Muscle of back (tissue), 13 donors: ENCODE measurements at places on chromosomes 4 and X. TPM values are rescaled to one million over a fixed set of nuclear protein-coding genes. Genes with fewer than 3 reads are reported as not detected.

DNA sequence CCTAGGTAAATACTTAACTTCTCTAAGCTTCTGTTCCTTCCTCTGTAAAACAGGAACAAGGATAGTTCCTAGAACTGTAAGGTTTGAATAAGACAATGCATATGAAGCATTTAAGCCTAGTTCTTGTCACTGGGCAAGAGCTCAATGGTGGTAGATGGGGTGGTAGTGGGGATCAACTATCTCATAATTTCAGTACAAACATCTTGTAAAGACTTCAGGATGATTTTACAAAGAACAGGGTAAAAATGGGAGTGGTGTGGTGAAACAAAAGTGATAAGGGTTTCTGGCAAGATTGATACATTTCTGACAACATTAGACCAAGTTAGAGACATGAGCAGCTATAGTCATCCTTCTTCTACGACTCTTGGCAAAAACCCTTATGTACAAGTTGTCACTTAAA, 137.8 kb downstream of the SCFD2 start:
- no peak for DNase-seq

DNA sequence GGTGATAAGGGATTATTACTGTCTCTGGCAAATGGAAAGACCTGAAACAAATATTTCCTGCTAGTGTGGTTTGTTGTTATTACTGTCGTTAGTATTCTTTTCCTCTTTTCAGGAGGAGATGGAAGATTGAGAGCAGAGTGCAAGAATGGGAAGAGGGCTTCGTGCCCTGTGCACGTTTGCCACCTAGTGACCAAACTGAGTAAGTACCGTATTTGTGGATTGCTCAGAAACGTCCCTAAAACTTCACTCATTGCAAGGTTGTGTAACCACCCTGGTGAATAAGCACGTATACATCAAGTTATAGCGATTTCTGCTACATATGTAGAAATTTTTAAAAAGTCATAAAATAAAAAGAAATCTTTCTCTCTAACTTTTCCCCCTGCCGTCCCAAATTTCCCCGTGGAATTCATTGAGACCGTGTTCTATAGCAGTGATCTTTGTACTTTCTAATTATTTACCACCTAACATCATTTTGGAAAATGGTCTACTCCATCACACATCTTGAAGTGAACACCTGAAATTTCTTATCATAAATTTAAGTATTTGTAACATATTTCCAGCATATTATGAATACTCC, 24.3 kb downstream of the LINC00632 start:
- DNase-seq = peak; percentile 57

- peak; percentile 4 for DNase-seq
Measured at GRCh38 chr4:29805245-29805644, 914.9 kb upstream of the PCDH7 start.

GRCh38 chr4:145781351-145781750, 101.4 kb downstream of the C4orf51 start:
- no peak for DNase-seq

DNA sequence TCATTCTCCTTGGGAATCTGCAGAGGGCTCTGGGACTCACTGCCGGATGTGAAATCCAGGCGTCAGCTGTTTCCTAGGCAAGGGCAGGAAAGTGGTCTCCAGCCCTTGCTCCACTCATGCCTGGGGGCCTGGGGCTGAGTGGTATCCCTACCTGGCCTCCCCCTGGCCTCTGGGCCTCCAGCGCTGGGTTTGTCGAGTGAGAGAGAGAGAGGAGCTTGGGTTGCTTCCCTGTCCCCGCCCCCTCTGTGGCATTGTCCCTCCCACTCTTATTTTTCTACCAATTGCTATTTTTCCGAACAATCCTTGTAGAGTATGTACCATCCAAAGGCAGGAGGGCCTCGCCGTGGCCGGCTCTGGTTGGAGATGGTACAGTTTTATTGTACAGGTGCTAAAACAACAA, 53.1 kb downstream of the ELF4 start:
- DNase-seq = no peak

DNA sequence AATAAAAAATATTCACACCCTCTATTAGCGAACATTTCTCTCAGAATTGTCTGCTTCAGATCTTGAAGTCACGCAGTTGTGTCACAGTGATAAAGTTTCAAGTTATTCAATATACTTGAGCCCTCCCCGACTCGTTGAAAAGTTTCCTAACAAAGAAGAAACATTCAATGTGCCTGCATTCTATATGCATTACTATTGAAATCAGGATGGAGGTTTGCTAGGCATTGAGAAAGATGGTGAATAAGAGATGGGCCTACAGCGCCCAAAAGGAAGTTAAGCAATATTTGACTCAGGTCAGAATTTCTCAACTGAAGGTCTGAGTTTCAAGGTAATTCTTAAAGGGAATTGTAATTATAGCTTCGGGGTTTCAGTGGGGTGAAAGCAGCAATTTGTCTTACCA, 6.1 kb downstream of the TCEANC start:
- no peak for DNase-seq

DNA sequence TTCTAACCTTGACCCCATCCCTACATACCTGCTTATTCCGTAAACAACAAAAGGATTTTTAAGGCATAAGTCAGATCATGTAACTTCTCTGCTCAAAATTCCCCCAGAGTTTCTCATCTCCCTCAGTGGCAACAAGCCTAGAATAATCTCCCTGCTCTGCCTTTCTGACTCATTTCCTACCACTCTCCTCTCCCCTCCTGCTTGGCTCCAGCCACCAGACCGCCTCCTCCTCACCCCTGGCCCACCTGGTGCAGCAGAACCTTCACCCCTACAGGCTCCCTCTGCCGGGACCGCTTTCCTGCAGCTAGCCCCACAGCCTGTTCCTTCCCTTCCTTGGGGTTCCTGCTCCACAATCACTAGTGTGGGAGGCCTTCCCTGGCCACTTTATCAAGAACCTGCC, 32.1 kb downstream of the TSPAN5 start:
- peak; percentile 76 for DNase-seq

- DNase-seq = no peak
Measured at GRCh38 chrX:123186801-123187200, 2.7 kb downstream of the GRIA3 start.

- DNase-seq = no peak
Measured at GRCh38 chr4:7467471-7467870, 32.7 kb upstream of the PSAPL1 start.

DNA sequence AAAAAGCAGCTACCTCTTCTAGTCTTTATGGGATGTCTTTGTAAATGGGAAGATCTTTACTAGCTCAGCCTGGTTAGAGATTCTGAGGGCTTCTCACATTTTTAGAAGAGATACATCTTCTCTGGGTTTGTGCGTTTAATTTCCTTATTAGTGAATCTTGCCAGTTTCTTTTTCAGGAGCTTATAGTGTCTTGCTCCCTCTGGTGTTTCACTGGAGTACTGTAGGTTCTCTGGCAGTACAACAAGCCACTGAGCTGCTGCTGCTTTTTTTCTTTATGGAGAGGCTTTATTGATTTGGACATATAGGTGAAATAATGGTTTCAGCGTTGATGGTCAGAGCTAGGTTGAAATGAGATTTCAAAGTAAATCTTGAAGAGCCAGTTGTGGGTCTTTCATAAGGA, 82.9 kb downstream of the LAS1L start:
- DNase-seq = no peak

DNA sequence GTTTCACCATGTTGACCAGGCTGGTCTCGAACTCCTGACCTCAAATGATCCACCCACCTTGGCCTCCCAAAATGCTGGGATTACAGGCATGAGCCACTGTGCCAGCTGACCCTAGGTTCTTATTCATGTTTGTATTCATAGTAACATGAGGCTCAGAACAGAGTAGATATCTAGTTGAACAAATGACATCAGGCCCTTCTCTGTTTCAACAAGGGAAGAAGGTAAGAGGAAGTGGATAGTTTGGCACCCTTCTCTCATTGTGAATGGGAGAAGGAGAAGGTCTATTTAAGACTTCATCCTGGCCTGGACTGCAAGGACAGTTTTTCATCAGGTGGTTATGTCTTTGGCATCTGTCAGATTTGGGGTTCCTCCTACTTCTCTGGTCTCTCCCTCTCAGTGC, 13.8 kb downstream of the GJB1 start:
- DNase-seq = no peak

DNA sequence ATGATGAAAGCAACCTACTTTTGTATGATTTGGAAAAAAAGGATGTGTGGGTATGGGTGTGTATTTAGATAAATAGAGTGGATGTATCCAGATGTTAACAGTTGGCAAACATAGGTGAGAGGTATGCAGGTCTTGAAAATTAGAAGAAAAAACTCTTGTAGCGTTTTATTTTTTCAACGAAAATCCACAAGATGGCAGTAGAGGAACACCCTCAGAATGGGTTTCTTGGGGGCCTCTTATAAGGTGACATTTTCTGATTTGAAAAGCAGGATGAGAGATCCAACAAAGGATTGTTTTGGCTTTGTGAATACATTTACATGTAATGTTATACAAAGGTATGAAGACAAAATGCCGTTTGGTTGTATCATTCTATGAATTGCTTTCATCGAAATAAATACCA, 68.3 kb downstream of the FMR1NB start:
- peak; percentile 20 for DNase-seq

DNA sequence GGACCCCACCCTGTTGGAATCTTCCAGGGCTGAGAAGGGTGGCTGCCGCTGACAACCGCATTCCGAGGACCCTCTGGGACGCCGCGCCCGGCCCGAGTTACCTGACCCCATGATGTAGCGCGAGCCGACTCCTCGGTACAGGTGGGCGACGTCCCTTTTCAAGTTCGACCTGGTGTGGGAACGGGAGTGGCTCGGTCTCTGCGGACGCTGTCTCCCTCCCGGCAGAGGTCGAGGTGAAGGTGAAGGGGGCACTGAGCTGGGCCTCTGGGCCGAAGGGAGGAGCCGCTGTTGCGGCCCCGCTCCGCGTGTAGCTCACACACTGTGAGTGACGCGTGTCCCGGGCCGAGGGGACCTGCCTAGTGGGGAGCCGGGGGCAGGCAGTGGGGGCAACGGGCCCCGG, 4.5 kb downstream of the GTPBP6 start:
- no peak for DNase-seq

GRCh38 chr4:21011106-21011505, 310.8 kb downstream of the PACRGL start:
- DNase-seq = no peak

DNA sequence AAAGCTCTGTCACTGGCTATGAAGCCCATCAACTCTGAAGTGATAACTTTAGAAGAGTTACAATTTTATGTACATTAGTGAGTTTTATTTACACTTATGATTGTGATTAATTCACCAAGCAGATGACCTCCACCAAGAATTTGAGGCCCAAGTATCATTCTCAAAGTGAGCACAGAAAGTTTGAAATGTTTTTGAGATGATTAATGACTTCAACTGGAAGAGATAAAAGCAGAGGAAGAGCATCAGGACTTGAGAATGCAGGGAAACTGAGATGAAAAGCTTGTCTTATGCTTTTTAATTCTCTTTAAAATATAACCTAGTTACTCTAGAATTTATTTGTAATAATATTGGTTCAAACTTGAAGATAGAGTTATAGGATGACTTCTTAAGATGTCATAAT, 112.8 kb upstream of the H2AZ1 start:
- no peak for DNase-seq

- DNase-seq = no peak
Measured at GRCh38 chr4:52052475-52052780, 1.3 kb downstream of the SPATA18 start.

DNA sequence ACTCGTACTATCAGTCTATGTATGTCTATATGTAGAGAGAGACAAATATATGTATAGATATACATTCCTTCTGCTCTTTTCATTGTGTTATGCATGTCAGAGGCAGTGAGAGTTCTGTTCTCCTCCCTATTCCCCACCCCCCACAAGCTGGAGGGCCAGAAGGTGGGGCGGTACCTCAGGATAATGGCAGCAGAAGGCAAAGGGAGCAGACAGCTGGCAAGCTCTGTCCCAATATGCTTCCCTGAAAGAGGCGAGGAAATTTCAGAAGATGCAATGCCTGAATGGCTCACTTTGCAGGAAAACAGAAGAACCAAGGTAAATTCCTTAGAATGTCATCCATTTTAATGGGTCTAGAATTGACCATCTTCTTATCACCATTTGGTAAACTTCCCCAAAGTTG, 114.4 kb downstream of the NAA11 start:
- DNase-seq = no peak

GRCh38 chrX:77719388-77719787, 66.6 kb downstream of the ATRX start:
- no peak for DNase-seq

GRCh38 chr4:84753321-84753972, 170.5 kb downstream of the CDS1 start:
- DNase-seq = no peak

- DNase-seq = no peak
Measured at GRCh38 chr4:147625733-147626132, 8.5 kb downstream of the TMEM184C start.

DNA sequence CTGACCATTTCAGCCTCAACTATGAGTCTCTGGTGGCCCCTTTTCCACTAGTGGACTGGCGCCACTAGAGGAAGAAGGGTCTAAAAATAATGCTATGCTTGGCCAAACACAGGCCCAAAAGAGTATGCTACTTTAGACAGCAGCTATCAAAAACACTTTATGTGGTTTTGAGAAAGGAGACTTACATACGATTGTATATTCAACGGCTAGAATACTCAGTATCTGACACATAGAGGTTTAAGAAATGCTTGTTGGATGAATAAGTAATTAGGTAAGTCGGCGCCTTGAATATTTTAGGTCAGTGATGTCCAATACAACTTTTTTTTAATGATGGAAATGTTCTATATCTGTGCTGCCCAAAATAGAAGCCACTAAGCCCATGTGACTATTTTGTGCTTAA, 25.7 kb upstream of the TMPRSS11A start:
- no peak for DNase-seq

- DNase-seq = no peak
Measured at GRCh38 chrX:45758319-45758718, 557.6 kb upstream of the DIPK2B start.

DNA sequence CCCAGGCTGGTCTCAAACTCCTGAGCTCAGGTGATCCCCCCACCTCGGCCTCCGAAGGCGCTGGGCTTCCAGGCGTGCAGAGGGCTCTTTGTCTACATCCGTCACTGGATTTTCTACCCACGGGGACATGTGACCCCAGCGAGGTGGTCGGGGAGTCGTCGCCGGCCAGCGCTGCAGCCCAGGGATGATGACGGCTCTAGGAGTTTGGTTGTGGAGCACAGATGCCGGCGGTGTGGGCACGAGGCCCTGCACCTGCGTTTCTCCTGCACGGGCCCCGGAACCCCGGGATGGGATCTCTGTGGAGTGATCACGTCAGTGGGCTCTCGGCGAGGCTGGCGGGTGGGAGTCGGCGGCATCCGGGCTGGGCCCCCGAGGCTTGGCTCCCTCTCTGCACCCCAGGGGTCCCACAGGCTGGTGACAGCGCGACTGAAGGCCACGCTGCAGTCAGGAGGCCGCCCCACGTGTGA, 9.1 kb upstream of the GTPBP6 start:
- DNase-seq = no peak

- DNase-seq = no peak
Measured at GRCh38 chrX:30876367-30876766, 12.7 kb downstream of the TAB3 start.

The ANXA3 gene
- polyA plus RNA-seq = 6.3 TPM

The GPRASP1 gene
- polyA plus RNA-seq = 10.4 TPM

The MAGEA12 gene
- polyA plus RNA-seq = not detected

The ZNF827 gene
- 15.9 TPM for polyA plus RNA-seq

The USP27X gene
- 2.5 TPM for polyA plus RNA-seq

The TIMM17B gene
- polyA plus RNA-seq = 34.3 TPM

The LUZP4 gene
- polyA plus RNA-seq = not detected

The MAGEA4 gene
- not detected for polyA plus RNA-seq

The LIMCH1 gene
- 114 TPM for polyA plus RNA-seq

The TDO2 gene
- polyA plus RNA-seq = not detected

The KLB gene
- 0.13 TPM for polyA plus RNA-seq

The TMPRSS11A gene
- not detected for polyA plus RNA-seq

The ABHD18 gene
- 19.6 TPM for polyA plus RNA-seq

The CYLC1 gene
- not detected for polyA plus RNA-seq

The RASL11B gene
- 16.5 TPM for polyA plus RNA-seq

The F11 gene
- not detected for polyA plus RNA-seq
